ENCODE measurements at places on chromosomes 5 and 9.
A peak's percentile ranks its signal among the peaks of the same experiment; 100 is the strongest.

DNA sequence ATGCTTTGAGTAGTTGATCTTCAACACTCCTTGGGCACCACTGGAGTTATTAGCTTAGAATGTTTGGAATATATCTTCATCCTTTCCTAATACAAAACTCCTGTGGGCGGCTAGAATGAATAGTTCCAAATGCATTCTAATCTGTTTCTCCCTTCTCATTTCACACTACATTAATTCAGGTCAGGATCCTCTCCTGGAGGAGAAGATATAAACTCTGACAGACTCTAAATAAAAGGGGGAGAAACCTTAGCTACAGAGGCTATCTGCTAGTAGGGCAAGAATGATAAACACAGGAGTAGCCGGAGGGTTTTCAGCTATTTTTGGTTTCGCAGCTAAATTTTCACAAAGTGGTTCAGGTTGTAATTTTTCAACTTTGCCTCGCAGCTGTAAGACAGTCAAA, 45.2 kb upstream of the FAM240B start:
- DNase-seq, result no peak

DNA sequence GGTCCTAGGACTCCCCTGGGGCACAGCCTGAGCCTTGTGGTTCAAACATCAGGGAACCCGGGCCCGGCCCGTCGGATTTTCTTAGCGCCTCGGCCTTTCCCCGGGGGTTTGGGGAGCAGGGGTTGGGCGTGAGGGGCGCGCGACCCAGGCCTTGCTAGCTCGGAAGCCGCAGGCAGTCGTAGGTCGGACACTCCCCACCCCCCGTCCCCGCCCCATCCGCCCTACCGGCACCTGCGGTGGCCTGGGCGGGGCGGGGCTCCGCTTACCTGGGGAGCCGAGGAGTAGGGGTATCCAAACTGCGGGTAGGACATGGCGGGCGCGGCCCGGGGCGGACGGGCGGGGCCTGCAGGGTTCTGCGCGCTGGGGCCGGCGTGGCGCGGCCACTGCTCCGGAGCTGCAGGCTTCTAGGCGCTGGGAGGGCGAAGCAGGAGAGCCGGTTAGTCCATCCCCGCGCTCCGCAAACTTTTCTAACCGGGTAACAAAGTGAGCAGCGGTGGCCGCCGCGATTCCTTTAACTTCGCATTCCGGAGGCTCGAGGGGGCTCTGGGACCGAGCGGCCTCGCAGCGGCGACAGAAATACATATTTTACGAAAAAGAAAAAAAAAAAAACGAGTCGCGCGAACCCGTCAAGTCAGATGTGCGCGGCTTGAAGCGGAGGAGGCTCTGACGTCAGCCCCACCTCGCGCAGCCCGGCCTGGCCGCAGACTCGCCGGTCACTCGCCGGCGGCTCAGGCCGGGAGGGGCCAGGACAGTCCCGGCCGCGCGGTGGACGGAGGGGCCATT, at the start of gene IRX4:
IRX4 (minus strand) TSS at position 589 of the 783 bp plus-strand sequence; CDS start at position 311, 278 bp downstream.
- DNase-seq, result no peak

DNA sequence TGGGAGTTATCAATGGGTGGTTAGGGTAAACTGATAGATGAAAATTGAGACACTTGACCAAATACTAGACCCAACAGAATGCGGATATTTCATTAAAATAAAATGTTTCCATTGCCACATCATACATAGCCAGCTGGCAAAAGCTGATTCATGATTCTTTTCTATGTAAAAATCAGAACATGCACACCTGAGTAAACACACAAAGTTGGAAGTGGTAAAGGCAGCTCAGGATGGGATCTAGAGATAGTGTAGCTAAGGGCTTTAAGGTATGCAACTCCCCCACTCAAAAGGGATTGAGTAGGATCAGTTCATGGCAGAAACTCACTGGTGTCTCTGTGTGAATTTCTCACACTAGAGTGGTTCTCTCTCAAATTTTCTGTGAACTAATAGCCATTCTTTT, 541.1 kb upstream of the GRAMD2B start:
- no peak for DNase-seq

- no peak for DNase-seq
Measured at GRCh38 chr9:135850737-135851136, 56.6 kb downstream of the CAMSAP1 start.

- no peak for DNase-seq
Measured at GRCh38 chr5:145908206-145908960, 28.0 kb upstream of the SH3RF2 start.

DNA sequence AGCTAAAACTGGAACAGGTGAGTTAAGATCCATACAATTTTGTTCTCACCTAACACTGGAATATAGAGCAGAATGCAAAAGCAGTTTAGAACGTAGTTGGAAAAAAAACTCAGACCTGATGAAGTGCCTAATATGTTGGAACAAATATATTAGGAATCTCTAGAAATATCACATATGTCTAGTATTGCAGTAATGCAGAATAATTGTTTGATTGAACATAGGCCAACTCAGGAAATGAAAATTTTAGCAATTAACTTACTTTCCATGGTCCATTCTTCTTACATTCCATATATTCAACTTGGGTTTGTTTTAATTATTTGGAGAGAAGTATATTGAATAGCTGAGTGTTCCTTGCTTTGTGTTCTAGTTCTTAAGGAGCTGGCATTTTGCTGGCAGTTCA, 111.8 kb upstream of the ADAMTSL1 start:
- DNase-seq, result no peak

- no peak for DNase-seq
Measured at GRCh38 chr9:125763394-125763801, 16.2 kb downstream of the PBX3 start.

DNA sequence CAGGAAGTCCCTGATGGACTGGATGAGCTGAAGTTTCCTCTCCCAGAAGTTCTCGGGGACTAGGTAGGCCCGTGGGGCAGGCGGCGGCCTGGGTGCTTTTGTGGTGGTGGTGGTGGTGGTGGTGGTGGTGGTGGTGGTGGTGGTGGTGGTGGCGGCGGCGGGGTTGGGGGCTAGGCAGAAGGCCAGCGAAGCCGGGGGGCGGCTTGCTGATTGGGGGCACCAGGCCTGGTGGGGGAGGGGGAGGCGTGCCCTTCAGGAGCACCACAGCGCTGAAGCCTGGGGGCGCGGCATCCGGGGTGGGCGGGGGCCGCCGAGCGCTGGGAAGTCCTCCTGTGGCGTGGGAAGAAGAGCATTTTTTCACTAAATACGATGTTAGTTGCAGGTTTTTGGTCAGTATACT, 26.9 kb downstream of the SPATA31C1 start:
- DNase-seq, result no peak

GRCh38 chr5:60487476-60487875, 212.5 kb downstream of the DEPDC1B start:
- DNase-seq, result no peak

GRCh38 chr5:176577312-176578176, 28.4 kb downstream of the CDHR2 start:
- no peak for DNase-seq

GRCh38 chr9:106218427-106218826, 524.1 kb downstream of the TMEM38B start:
- no peak for DNase-seq

DNA sequence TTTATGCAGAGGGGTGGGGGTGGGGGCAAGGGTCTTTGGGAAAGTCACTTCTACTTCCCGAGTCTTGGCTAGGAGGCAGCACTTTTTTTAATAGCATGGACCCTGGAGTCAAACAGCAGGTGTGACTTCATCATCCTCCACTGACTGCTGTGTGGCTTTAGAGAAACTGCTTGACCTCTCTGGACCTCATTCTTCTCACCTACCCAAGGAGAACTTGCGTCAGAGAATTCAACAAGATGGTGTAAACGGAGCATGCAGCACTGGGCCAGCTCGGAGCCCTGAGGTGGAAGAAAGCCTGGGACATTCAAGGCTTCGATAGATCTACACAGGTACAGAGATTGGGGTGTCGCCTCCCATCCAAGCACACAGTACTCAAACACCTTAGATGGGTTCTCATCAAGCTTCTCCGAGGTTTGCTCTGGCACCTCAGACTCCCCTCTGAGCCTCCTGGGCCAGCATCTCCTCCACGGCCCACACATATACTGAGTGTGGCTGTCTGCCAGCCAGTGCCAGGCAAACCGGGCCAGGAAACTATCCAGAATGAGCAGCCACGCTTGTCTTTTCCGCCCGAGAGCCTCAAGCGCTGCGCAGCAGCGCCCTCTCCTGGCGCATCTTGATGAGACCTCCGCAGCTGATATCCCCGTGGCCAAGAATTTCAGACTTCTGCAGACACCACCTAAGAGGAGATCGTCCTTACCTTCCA, 4.6 kb upstream of the SLC25A48 start:
- DNase-seq, result no peak

GRCh38 chr5:127872494-127872893, 169.3 kb downstream of the CCDC192 start:
- no peak for DNase-seq

- no peak for DNase-seq
Measured at GRCh38 chr5:61084658-61085057, 77.6 kb downstream of the SMIM15 start.

GRCh38 chr9:91061506-91061905, 259.9 kb downstream of the SYK start:
- no peak for DNase-seq

DNA sequence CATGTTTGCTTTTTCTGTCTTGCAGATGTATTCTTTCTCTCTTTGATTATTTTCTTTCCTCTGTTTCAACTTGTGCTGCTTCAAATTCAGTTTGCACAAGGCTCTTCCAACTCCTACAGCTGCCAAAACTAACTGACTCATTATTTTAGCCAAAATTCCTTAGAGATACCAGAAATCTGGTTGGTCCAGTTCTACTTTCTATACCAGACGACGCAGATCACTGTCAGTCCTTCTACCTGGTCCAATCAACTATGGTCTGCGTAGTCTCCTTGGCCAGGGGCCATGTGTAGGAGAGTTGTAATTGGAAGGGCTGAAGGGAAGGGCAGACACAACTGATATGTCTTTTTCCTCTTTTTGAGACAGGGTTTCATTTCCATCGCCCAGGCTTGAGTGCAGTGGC, 51.9 kb upstream of the JAK2 start:
- no peak for DNase-seq

DNA sequence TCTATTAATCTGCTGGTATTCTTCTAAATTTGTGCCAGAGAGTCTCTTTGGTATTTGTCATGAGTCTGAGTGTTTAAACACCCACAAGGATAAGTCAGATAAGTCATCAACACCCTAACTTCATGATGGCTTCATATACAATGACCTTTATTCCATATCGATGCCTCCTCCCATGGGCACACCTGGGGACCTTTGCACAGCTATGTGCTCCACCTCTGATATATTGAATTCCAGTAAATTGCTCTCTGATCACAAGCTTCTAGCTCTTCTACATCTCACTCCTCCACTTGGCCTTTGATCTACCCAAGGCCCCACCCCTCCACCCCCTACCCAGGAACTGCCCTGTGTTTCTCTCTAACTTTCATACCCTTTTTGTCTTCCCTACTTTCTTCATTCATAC, 102.7 kb upstream of the MIER3 start:
- no peak for DNase-seq

GRCh38 chr5:79727451-79728355, 38.1 kb downstream of the CMYA5 start:
- DNase-seq, result peak; percentile 80

DNA sequence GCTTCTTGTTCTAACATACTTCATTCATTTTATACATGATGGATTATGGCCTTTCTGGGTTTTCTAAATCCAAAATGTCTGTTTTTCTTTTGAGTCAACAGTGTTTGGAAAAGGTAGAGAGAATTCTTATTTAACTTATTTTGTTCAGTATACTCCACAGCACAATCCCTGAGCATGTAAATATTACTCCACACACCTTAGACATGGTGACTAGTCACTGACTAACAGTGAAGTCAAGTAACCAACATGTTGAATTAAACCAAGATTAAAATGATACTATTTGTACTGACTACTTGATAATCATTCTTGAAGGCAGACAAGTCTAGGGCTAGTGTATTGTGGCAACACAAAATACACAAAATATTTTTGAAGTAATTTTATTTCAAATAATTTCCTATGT, 55.0 kb downstream of the HAPLN1 start:
- DNase-seq, result no peak

GRCh38 chr9:35771943-35772342, 17.9 kb upstream of the MSMP start:
- no peak for DNase-seq

DNA sequence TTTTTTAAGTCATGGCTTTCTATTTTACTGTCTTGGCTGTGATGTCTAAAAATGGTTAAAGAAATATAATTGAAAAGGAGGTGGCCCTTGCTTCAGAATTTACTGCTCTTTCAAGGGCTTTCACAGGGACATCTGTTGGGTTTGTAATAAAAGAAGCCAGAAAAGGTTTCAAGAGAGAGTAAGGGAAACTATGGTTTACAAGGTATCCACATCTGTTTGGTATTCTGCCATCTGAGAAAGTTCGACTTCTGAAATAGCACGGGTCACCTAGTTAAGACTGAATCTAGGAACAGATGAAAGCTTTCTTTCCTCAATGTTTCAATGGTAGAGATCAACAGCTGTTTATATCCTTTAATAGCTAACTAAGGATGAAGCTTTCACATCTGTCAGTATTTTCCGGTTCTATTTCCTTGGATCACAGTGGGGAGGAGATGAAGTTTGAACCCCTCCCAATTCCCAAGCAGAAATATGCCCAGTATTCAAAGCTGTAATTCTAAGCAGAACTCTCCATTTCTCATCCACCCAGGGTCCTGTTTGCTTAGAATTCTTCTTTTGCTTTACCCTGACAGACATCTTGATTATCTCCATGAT, 72.8 kb upstream of the IFNK start:
- DNase-seq, result no peak

DNA sequence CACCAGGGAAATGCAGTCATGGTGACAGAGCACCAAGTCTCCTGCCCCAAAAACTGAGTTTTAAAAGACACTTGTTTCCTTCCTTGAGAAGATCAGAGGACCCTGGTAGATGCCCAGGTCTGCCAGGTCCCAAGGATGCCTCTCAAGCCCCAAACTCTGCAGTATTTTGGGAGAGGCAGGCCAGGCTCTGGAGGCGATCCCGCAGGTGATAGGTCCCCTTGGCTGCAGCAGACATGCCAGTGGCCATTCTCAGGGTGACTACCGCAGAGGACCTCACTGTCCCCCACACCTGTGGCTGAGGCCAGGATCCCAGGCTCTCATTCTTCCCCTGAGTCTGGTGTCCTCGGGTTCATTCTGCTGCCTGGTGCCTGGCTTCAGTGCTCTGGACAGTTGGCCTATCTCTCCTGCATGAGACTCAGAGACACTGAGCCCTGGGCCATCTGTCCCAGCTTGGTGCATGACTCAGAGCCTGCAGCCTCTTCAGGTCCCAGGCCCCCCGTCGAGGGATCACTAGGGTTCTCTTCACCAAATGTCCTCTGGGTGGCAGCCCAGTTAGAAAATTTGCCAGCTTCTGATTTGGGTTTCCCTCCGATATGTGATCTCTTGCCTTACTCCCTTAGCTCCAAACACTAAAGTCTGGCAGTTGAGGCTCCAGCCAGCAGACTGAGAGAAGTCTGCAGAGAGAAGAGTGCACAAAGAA, 59.7 kb upstream of the GARNL3 start:
- DNase-seq, result no peak
